Temporal lobe (tissue), 4 donors: ENCODE measurements at places on chromosomes 7 and 10. TPM values are rescaled to one million over a fixed set of nuclear protein-coding genes. Genes with fewer than 3 reads are reported as not detected.

The MKI67 gene
- 4.2 TPM for total RNA-seq

The PKD2L1 gene
- 0.25 TPM for total RNA-seq

The PLA2G12B gene
- not detected for total RNA-seq

The OR6B1 gene
- total RNA-seq, result not detected

The GFRA1 gene
- total RNA-seq, result 8.6 TPM

The PRKAR2B gene
- total RNA-seq, result 174 TPM

The PAPOLB gene
- total RNA-seq, result 0.74 TPM
